ENCODE measurements at places on chromosomes 7 and 10. TPM values are rescaled to one million over a fixed set of nuclear protein-coding genes. Genes with fewer than 3 reads are reported as not detected.

- DNase-seq: no peak
These were observed 133.9 kb downstream of the DKK1 start for GRCh38 chr10:52447931-52448353.

- no peak for DNase-seq
These were observed 77.1 kb downstream of the DNAJC1 start for GRCh38 chr10:21926358-21926925.

DNA sequence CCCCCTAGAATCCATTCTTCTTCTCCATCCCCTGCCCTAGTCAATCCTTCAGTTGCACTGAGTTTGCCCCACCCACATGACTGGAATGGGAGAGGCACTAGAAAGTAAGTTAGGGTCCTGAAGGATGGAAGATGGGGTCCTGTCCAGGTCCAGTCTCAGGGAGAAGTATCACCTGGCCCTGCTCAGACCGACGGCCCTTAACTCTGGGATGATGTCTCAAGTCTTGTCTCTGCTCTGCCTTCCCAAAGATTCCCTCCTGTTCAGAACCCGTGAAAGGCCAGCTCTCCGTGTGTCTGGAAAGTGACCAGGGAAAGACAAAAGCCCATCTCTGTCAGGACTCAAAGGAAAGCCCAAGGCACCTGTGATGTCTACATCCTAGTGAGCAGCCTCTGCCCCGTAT is 88.8 kb downstream of the OAT start:
- no peak for DNase-seq

- DNase-seq: no peak
These were observed 768 bp downstream of the CHCHD2 start for GRCh38 chr7:56105508-56105907.

- no peak for DNase-seq
These were observed 57.9 kb downstream of the PRF1 start for GRCh38 chr10:70544431-70545340.

- DNase-seq: no peak
These were observed 106.2 kb upstream of the CACNA2D1 start for GRCh38 chr7:82549616-82550285.

GRCh38 chr7:32293833-32294232 is 196.3 kb downstream of the LSM5 start:
- no peak for DNase-seq

DNA sequence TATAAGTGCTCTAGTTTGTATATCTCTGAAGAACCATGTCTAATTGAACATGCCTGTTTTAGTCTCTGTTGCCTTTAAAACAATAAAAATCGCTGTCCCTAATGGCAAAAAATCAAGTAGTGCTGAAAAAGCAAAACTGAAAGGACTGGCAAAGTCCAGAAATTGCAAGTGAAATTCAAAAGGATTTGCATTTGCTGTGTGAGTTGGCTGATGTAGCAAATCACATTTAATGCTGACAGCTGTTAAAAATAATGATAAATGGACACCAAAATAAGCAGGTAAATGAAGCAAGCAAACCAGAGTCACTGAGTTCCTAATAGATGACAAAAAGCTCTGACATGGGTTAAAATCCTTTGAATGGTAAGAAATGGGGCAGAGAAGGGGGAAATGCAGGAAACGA is 874.1 kb downstream of the GRM8 start:
- no peak for DNase-seq

DNA sequence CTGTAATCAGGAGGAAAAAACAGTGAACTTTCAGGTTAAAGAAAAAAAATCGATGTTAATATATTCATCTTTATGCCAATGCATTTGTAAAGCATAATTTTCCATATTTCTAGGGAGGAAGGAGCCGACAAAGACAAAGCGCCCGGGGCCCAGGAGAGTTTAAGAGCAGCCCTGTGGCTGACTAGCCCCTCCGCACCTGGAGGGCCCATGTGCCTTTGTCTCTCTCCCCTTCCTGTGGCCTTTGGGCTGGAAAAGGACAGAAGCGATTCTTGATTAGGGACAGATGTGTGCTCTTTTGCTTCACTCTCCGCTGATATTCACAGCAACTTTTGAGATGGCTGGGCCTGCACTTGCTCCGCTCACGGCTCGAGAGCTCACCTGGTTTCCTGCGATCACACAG is 23.1 kb downstream of the DDC start:
- DNase-seq: no peak

DNA sequence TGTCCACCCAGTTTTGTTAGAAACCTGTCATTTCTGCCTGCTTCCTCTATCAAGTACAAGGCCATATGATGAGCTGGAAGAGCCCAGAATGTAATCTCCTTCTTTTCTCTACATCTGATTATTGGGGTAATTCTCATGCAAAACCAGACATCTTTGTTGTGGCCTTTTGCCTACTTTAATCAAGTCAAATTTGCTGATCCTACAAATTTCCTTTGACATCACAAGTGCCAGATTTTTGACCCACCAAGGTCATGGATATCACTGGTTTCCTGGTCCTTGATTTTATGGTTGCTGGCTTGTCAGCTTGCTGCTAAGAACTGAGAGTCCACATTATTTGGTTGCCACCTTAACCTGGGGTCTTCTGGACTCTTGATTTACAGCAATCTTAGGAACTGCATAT is 336.1 kb downstream of the TFEC start:
- DNase-seq: no peak

GRCh38 chr10:110310741-110311140 is 6.0 kb upstream of the SMNDC1 start:
- DNase-seq: no peak

GRCh38 chr7:101882595-101883564 is 65.5 kb downstream of the CUX1 start:
- peak; percentile 87 for DNase-seq

DNA sequence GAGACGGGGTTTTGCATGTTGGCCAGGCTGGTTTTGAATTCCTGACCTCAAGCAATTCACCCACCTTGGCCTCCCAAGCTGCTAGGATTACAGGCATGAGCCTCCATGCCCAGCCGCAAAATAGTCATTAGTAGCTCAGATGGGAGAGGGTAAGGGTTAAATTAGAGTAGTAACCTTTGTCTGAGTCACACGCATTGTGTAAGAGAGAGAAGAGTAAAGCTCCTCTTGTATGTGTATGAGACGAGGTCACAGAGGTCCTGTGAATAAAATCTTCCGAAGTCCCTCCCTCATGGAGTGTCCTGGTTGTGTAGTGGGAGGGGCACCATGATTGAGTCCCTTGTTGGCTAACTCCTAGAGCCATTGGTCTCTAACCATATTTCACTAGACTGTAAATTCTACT is 85.2 kb upstream of the CDC14C start:
- no peak for DNase-seq

- DNase-seq: no peak
These were observed 37.8 kb downstream of the TBATA start for GRCh38 chr10:70747192-70747965.

DNA sequence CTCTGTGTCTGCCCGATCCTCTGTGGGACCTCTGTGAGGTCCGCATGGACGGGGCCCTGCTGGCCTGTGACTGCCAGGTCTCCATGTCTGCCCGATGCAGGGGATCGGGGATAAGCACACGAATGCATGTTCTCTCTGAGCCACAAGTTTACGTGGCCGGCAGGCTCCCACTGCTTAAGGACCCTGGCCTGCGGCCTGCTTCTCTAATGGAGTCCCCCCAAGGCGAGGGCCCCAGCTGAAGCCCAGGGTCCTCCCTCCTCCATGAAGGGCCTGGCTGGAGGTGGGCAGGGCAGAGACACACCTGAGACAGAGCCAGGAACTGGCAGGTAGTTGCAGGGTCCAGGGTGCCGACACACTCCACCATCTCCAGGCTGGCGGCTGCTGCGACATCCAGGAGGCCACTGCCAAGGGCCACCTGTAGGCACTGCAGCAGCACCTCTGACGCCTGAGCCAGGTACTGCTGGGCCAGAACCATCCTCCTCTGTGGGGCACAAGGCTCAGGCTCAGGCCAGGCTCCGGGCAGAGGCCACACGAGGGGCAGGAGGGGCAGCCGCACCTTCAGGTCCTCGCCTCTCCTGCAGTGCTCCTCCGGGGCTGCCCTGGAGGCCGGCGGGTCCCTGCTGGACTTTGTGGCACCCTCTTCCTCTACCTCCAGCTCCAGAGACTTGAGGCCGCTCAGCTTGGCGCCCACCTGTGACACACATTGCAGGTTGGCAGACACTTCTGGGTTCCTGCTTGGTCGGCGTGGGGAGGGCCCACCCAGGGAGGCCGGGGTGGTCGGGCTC is 60.9 kb upstream of the NKX6-2 start:
- no peak for DNase-seq

GRCh38 chr7:117875566-117875965 is 2.3 kb upstream of the CTTNBP2 start:
- no peak for DNase-seq

GRCh38 chr10:120671491-120671890 is 179.7 kb upstream of the WDR11 start:
- DNase-seq: no peak

- DNase-seq: no peak
These were observed 159.1 kb downstream of the GFRA1 start for GRCh38 chr10:116113721-116114501.

- DNase-seq: no peak
These were observed 40.3 kb downstream of the COL17A1 start for GRCh38 chr10:104045151-104046089.

GRCh38 chr10:1086787-1087186 is 30.6 kb downstream of the WDR37 start:
- no peak for DNase-seq

DNA sequence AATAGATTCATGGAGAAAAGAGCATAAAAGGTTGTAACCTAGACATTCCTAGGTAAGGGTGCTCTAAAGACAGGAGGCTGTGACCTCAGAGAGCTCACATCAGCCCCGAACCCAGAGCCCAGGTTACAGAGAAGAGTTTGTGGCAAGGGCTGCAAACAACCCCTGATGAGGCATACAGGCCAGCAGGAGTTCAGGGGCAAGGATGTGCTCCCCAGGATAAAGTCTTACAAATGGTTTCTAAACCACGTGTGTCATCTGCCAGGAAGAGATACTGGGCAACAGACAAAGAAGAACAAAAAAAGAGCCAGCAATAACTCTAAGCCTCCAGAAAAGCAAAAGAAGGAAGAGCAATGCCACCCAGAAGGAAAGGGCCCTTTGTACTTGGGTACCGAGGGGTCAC is 27.7 kb downstream of the NCAPG2 start:
- DNase-seq: no peak

- DNase-seq: no peak
These were observed 43.9 kb downstream of the PDSS1 start for GRCh38 chr10:26741368-26741767.

The GLI3 gene
- total RNA-seq: 23.2 TPM

The DNAJB12 gene
- total RNA-seq: 21.9 TPM

The GPR85 gene
- total RNA-seq: 15.3 TPM

The APBB1IP gene
- 4.1 TPM for total RNA-seq

The TUBAL3 gene
- 0.16 TPM for total RNA-seq

The GJD4 gene
- total RNA-seq: not detected

The PRLHR gene
- total RNA-seq: 0.48 TPM

The CALML3 gene
- not detected for total RNA-seq

The EZH2 gene
- 20.0 TPM for total RNA-seq

The LGI1 gene
- total RNA-seq: 11.2 TPM

The METTL27 gene
- total RNA-seq: 2.9 TPM

The ZNF503 gene
- total RNA-seq: 12.1 TPM

All from urinary bladder (tissue), 4 donors.